NCI-H1048 (cell line): ENCODE measurements at places on chromosomes 1 and 21.

GRCh38 chr1:38991638-38992411 is 749 bp downstream of the AKIRIN1 start:
- DNase-seq = no peak

GRCh38 chr21:37965088-37965805 is 49.0 kb upstream of the KCNJ6 start:
- DNase-seq = no peak

DNA sequence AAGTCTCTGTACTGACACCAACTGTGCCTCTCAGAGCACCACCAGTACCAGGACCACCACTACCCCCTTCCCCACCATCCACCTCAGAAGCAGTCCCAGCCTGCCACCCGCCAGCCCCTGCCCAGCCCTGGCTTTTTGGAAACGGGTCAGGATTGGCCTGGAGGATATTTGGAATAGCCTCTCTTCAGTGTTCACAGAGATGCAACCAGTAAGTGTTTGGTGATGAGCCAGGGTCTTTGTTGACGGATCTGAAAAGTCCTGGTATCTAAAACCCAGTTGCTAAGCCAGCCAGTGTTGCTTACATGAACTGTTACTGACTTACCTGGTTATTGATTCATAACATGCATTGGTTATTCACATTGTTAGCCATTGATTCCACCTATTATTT is 1.1 kb downstream of the C1orf56 start:
- DNase-seq = no peak

DNA sequence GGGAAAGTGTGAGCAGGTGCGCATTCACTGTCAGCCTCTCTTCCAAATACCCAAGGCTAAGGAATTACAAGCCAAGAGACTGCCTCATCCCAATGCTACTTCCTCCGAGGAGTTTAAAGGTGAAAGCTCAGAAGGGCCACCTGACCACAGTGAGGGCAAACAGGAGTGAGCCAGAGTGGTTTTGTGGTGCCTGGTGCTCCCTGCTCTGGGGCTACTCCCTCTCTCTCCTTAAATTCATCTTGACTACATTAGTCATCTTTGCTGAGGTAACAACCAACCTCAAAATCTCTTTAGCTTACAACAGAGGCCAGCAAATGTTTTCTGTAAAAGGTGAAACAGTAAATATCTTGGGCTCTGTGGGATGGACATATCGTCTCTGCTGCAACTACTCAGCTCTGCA is 14.2 kb upstream of the ZBTB8A start:
- no peak for DNase-seq

- no peak for DNase-seq
Measured at GRCh38 chr1:91556556-91556955, 55.9 kb downstream of the CDC7 start.

- DNase-seq = no peak
Measured at GRCh38 chr1:163610486-163610885, 288.7 kb downstream of the NUF2 start.

DNA sequence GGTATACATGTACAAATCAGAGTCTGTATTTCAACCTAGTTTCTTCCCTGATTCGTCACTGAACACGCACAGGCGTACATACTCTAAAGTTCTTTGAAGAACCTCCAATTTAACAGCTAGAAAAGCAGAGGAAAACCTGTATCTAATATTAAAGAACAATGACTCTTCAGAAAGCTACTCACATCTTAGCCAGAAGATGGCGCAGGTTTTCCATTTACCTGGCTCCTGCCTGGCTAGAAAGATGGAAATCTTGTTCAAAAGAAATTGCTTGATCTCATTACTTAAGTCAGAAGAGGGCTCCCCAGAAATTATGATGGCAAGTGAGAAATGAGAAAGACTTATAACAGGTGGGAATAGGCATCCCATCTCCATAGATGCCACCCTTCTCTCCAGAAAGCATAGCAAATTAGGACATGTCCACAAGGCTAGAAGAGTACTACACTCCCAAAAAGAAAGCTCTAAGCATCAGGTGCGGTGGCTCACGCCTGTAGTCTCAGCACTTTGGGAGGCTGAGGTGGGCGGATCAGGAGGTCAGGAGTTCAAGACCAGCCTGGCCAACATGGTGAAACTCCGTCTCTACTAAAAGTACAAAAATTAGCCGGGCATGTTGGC is 19.0 kb upstream of the L1TD1 start:
- DNase-seq = no peak

- DNase-seq = no peak
Measured at GRCh38 chr1:228697207-228698016, 37.9 kb upstream of the RHOU start.

- DNase-seq = no peak
Measured at GRCh38 chr1:233520261-233521191, 93.4 kb upstream of the KCNK1 start.

DNA sequence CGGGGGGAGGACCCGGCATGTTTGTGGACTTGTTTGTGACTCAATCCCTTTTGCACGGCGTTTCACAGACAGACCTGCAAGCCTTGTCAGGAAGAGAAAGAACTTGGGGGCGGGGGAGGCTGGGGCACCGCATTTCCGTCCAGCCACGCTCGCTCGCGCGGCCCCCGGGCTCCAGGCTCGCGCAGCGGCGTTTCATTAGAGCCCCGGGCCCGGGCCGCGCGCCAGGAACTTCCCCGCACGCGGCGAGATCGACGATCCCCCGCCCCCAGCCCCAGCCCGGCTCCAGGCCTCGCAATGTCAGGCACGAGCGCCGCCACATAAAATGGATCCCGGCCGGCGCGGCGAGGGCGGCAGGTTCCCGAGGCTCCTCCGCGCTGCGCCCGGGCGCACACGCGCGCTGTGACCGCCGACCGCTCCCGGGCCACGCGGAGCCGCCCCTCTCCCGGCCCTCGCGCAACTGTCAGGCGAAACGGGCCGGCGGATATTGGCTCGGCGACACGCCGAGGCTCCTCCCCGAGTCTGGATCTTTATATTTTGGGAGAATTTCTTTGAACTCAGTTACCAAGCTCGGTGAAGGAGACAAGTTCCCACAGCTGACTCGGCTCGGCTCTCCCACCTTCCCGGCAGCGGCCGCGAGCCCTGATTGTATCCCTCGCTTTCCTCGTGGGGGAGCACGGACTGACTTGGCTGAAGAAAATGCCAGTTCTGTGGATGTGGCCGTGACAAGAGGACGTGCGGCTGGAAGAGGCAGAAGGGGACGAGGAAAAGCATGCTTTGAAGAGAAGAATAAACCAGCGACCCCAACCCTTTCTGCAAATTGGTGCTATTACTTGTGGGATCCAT is at the start of gene KIF26B:
Gene KIF26B, plus strand, starts transcription at position 557 of the 843 bp plus-strand sequence. CDS start 440 bp downstream, outside the sequence.
- DNase-seq = no peak

DNA sequence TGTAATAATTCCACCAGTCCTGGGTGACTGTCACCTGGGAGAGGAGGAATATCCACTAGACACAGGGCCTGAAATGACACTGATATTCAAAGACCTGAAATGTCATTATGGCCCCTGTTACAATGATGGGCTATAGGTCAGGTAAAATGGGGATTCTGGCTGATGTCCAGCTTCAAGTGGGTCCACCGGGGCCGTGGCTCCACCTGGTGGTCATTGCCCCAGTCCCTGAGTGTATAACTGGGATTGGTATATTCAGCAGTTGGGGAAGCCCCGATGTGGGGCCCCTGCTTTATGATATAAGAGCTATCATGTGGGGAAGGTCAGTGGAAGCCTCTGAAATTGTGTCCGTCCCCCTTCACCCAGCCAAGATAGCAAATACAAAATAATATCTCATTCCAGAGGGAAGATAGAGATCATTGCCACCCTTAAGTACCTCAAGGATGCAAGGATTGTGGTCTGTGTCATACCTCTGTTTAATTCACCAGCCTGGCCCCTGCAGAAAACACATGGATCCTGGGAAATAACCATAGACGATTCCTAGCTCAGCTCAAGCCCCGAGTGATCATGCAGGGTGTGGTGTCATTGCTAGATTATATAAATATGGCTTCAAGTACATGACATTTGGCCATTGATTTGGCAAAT is 19.4 kb downstream of the PLEKHO1 start:
- no peak for DNase-seq

DNA sequence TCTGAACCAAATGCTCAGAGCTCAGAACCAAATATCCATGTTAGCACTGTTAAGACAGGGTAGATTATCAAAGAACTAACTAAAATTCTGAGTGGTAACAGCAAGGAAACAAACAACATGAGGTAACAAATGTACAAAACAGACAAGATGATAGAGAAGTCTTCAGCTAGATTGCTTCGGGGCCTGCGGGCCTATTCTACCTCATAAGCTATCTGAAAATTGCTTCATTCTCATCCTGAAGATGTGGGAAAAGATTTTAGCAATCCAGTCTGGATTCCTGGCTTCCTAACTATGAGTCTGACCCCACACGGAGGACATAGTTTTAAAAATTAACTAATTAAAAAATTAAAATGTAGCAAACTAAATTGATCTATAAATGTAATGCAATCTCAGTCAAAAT is 9.2 kb upstream of the QSOX1 start:
- DNase-seq = no peak

GRCh38 chr1:98201666-98202081 is 280.8 kb upstream of the DPYD start:
- no peak for DNase-seq

DNA sequence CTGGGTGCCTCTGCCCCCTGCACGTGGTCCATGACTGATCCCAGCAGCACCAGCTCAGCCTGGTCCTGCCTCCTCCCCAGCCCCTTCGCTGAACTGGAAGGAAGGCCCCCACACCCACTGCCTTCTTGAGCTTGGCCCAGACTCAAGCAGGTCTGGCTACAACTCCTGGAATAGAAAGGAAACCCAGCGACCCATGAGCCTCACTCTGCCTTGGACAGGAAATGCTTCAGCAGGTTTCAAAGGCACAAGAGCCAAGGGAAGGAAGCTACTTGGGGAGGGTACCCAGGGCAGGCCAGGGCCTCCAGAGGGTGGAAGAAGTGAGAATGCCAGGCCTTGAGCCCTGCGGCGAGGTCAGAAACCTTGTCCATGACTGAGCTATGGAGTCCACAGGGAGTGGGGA is 35.9 kb upstream of the RD3 start:
- DNase-seq = no peak

DNA sequence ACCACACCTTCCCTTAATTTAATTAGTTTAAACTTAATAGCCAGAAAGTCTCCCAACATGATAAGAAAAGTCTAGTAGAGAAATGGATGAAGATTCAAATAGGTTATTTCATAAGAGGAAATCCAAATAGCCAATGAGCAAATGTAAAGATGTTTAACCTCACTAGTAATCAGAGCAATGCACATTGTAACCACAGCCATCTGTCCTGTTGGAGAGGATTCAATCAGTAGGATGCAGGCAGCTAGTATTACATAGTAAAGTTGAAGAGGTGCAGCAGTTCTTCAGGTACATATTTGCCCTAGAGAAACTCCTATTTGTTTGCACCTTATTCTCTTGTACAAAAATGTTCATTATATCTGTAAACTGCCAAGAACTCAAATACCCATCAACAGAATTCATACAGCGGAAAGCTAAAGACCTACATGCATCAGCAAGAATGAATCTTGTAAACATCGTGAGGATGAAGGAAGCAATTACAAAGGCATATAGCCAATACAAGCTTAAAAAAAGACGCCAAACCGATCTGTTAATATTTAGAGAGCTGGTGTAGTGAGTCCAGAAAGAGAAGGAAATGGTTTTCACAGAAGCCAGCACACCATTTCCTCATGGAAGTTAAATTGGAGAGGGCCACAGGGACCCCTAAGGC is 27.9 kb downstream of the DIP2A start:
- DNase-seq = no peak

- no peak for DNase-seq
Measured at GRCh38 chr1:153099461-153100045, 5.2 kb upstream of the SPRR2E start.

DNA sequence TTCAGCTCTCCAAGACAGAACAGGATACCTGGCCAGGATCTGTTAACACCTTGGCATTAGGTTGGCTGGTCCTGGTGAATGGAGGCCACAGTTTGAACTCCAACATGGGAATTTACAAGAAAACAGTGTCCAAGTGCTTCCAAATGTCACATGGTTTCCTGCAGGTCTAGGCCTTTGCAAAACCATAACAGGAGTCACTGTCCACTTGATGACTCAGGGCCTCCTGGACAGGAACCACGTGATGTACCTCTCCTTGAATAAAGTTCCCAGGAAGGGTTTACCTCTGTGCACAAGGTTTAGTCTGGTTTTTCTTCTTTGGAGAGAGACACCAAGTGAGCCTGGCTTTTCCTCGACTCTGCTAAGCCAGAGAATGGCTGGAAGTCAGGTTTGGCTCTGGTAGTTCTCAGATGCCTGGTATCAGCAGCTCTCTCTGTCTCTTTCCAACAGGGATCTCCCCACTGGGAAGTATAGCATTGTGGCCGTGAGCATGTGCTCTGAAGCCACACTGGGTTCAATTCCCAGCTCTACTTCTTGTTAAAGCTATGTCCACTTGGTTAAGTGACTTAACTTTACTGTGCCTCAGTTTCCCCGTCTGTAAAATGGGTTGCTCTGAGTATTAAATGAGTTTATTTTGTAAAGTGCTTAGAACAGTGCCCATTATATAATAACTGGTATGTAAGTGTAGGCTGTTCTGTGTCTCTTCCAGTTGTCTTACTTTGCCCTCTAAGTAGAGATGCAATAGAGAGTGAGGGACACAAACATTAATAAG is 27.3 kb upstream of the TMEM61 start:
- DNase-seq = no peak

GRCh38 chr1:200659269-200659668 is 10.4 kb downstream of the DDX59 start:
- DNase-seq = no peak

DNA sequence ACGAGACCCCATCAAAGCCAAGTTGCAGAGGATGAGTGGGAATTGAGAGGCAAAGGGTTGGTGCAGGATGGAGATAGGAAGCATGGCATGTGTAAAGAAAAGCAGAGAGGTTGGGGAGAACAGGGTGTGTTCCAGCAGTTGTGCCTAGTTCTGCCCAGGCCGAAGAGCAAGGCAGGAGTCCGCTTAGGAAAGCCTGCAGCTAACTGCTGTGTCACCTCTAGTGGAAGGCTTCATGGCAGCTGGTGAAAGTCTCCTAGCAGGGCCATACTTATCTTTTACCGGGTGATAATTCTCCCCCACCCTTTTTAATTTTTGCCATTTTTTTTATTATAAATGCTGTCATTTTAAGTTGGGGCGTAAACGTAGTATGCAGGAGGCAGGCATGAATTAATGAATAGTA is 93.6 kb downstream of the NFIA start:
- DNase-seq = no peak

GRCh38 chr1:3981746-3982505 is 81.9 kb upstream of the C1orf174 start:
- no peak for DNase-seq

- no peak for DNase-seq
Measured at GRCh38 chr1:9454494-9455066, 84.7 kb upstream of the SLC25A33 start.

GRCh38 chr1:178543290-178543607 is 30.3 kb downstream of the TEX35 start:
- no peak for DNase-seq

DNA sequence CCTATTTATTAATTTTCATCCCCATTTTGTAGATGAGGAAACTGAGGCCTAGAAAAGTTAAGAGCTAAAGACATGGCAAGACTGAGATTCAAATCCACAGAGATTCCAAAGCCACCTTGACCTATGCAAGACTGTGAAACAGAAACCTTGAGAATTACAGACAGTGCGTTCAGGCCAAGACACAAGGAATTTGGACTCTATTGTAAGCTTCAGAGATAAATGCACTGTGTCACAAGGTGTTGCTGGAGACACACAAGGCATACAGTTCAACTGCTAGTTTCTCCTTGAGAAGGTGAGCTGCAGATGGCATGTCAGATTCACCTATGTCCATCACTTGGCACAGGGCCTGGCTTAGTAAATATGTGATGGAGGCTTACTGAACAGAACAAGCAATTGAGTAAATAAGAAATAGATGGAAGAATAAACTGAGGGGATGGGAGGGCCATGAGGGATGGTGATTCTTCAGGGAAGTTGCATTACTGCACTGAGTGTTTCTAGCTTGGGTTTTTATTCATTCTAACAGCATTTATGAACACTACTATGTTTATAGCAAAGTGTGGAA is 215.0 kb downstream of the DAB1 start:
- DNase-seq = no peak
